BJ (cell line): ENCODE measurements at places on chromosomes 16 and 17.
A peak's percentile ranks its signal among the peaks of the same experiment; 100 is the strongest.

GRCh38 chr16:73233846-73234424 is 186.0 kb upstream of the ZFHX3 start:
- no peak for DNase-seq

- DNase-seq, result no peak
These were observed at the start of gene CD300LD for GRCh38 chr17:74592087-74592990. Gene CD300LD, minus strand, starts transcription at chr17:74592283. Its CDS starts 81 bp downstream, at chr17:74592202.

GRCh38 chr17:75457047-75457654 is 716 bp downstream of the TMEM94 start:
- DNase-seq, result no peak

DNA sequence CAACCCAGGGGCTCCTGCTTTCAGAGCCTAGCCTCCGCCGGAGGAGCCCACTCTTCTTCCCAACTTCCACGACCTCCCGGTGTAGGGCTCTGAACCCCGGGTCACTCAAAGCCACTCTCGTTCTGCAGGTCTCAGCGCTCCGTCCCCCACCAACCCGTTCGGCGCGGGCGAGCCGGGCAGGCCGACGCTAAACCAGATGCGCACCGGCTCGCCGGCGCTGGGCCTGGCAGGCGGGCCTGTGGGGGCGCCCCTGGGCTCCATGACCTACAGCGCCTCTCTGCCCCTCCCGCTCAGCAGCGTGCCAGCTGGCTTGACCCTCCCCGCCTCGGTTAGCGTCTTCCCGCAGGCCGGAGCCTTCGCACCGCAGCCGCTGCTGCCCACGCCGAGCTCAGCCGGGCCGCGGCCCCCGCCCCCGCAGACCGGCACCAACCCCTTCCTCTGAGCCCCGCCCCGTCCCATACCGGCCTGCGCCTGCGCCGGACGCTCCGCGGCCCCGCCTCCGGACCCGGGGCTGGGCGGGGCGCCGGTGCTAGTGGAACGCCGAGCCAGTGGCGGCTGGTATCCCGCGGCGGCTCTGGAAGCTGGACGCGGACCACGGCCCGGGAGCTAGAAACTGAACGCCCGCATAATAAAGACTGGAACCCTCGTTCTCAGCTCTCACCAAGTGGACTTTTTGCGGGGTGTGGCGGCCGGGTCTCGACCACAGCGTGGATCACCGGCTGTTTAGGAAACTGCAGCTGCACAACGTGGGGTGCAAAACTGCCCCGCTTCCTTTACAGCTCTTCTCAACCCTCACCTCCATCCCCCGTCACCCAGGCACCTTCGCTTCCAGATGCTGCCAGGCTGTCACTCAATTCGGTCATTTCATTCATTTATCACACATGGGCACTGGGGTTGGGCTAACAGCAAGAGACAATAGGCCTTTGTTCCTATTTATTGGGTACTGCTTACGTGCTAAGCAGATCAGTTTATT is 5.0 kb upstream of the SPATA20 start:
- DNase-seq, result peak; percentile 15

- DNase-seq, result no peak
These were observed 11.9 kb downstream of the EXOC7 start for GRCh38 chr17:76091526-76092286.

GRCh38 chr16:85640254-85640558 is 27.1 kb downstream of the GSE1 start:
- no peak for DNase-seq

- no peak for DNase-seq
These were observed 15.0 kb upstream of the KDM6B start for GRCh38 chr17:7818746-7819645.

GRCh38 chr16:73161977-73162376 is 114.0 kb upstream of the ZFHX3 start:
- DNase-seq, result no peak

DNA sequence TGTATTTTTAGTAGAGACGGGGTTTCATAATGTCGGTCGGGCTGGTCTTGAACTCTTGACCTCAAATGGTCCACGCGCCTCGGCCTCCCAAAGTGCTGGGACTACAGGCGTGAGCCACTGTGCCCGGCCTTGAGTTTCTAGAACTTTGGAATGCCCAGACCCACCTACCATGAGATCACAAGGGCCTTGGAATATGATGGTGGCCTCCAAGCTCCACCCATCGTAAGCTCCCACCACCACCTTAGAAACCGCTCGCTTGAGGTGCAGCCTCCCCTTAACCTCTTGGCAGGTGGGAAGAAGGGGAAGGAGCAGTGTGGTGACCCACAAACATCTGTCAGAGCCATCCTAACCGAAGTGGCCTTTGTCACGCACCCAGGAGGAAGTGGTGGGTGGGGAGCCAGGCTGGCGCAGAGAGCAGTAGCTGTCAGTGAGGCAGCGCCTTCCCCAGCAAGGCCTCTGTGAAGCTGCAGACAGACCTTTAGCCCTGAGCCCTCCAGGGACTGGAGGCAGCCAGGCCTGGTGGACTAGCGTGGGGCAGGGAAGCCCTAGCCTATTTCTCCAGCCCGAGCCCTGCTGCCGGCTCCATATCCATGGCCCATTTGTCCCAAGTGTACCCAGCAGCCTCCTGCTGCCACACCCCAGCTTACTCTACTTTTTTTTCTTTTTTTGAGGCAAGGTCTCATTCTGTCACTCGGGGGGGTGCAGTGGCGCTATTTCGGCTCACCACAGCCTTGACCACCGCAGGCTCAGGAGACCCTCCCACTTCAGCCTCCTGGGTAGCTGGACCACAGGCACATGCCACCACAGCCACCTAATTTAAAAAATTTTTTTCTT is 13.1 kb upstream of the SEPHS2 start:
- no peak for DNase-seq

DNA sequence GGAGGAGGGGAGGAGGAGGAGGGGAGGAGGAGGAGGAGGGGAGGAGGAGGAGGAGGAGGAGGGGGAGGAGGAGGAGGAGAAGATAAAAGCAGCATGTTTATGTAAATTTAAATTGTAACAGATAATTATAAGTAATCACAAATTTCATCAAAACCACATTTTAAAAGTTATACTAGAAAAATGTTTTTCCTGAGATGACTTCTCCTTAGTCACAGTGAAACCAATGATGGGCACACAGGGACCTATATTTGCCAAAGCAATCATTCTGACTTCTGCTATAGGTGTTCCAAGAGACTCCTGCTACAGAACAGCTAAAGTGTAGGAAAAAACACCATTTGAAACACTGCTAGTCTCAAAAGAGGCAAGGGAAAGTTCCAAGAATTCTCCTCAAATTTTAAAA is 66.4 kb downstream of the CEP95 start:
- DNase-seq, result no peak

GRCh38 chr17:41619036-41619926 is 5.1 kb downstream of the KRT17 start:
- DNase-seq, result no peak

- no peak for DNase-seq
These were observed 4.8 kb upstream of the CDK5RAP3 start for GRCh38 chr17:47966079-47966519.

DNA sequence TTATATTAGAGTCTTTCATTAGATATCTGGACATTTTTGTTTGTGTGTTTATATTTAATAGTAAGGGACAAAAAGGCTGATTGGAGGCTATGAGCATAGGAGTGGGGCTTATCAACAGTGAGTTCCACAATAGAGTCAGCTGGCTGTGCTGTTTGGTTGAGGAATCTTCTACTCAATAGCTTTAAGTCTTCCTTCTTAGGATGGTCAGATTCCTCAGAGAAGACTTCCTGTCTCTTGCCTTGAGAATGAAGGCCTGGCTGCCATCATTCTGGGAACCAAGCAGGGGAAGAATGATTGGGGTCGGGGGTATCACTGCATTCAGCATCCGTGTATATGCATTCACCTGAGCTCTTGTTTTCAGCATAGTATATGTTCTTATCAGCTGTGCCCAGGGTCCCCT is 31.9 kb upstream of the ABCC11 start:
- no peak for DNase-seq

GRCh38 chr16:53827741-53828140 is 123.8 kb downstream of the FTO start:
- no peak for DNase-seq

- no peak for DNase-seq
These were observed 208.5 kb downstream of the WWOX start for GRCh38 chr16:78307824-78308528.

- no peak for DNase-seq
These were observed 112.0 kb downstream of the LITAF start for GRCh38 chr16:11474617-11475291.

DNA sequence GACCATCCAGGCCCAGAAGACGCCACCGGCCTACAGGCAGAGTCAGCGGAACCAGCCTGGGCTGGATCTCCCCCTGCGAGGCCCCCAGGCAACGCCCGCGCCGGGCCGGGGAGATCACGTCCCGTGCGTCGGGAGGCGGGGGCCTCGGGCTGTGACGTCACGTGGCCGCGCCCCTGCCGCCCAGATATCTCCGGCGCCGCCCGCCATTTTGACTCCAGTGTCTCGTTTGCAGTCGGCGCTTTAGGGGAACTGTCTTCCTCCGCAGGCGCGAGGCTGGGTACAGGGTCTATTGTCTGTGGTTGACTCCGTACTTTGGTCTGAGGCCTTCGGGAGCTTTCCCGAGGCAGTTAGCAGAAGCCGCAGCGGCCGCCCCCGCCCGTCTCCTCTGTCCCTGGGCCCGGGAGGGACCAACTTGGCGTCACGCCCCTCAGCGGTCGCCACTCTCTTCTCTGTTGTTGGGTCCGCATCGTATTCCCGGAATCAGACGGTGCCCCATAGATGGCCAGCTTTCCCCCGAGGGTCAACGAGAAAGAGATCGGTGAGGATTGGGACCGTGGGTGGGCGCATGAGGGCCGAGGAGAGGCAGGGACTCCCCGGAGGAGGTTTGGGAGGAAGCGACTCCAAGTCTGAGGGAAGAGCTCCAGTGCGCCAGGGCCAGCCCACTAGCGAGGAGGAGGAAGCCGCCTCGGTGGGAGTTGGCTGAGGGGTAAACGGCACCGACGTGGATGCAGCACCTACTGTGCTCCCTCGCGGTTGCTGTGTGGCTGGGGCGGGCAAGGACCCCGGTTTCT is at the start of gene WSB1:
Gene WSB1 (plus strand): TSS at position 217 of the 791 bp plus-strand sequence. CDS start 282 bp downstream, at position 499.
- DNase-seq, result no peak

- no peak for DNase-seq
These were observed 41.0 kb downstream of the SLC7A5 start for GRCh38 chr16:87828071-87828906.

DNA sequence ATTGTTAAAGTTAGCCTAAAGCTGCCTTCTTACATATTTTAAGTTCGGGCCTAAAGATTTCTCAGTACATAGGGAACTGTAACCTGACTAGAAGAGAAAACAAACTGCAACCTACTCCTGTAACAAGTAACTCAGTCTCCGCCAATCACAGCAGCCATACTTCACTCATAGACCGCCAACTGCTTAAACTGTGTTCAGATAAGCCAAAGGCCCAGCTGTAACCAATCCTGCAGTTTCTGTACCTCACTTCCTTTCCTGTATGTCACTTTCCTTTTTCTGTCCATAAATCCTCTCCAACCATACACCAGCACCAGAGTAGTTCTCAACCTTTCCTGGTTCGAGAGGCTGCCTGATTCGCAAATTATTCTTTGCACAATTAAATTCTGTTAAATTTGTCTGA is 41.5 kb downstream of the GLG1 start:
- no peak for DNase-seq

DNA sequence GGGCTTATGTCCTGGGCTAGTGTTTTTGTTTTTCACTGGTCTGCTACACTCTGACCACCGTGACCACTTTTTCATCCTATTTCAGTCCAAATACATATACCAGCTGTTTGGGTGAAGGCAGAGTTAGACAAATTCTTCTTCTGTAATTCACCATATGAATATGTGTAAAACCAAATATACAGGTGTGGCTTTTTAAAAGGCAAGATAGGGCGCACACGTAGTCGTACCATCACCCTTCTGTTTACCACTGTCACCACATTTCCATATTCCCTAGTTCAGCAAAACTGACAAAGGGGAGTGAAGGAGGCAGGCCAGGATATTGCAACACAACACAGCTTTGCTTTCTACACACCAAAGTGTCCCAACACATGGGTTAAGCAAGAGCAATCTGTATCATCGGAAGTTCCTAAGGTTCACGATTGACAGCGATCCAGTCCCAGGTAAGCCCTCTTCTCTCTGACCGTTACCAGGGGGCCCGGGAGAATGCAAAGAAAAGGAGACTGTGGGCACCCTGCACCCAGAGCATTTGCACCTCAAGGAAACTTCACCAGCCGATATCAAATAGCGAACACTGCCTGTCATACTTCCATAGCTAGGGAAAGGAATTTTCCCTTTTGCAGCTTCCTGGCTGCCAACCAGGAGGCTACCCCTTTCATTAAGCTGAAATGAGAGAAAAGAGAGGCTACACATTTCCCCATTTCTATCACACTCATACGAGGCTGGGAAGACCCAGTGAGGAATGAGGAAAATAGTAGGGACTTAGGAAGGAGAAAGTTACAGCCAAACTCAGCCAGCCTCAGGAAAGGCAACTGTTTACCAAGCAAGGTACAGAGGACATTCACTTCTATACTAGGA is 23.1 kb downstream of the CREBBP start:
- no peak for DNase-seq

- no peak for DNase-seq
These were observed 65.1 kb upstream of the TOX3 start for GRCh38 chr16:52611817-52612673.

DNA sequence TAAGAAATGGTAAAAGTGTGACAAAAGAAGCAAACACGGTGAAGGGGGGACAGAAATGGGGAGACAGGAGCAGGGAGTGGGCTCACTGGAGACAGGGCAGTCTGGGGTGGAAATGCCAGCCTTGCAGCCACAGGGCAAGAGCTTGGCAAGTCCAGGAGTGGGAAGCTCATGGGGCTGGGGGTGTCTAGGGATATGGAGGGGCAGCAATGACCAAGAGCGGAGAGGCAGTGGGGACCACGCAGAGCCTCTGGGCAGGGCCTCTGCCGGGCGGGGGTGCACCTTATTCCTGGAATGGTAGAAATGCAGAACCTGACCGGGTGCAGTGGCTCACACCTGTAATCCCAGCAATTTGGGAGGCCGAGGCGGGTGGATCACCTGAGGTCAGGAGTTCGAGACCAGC is 12.6 kb downstream of the SLC5A10 start:
- DNase-seq, result no peak

DNA sequence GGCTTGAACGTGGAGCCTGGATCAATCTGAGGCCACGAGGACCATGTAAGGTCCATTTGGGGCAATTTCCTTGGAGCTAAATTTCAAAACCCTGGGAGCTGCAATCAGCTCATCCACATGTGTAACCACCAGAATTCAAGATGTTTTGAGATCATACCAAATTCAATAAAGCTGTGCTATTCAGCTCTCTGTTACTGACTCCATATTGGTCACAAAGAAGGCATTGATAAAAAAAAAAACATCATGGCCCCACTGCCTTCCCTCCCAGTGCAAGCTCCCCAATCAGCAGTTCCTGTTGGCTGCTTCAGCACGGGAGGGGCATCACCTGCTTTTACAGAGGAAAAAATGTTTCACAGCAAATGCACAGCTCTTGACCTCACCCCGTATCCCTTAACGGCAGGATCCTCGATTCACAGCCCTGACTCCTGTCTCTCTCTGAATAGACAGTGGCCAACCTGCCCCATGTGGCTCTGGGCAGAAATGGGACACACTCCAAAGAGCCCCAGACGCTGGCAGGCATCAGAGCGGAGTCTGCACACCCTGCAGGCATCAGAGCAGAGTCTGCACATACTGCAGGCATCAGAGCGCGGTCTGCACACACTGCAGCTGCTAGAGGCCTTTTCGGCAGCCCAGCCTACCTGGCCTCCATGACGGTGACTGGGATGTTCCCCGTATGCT is 37.1 kb downstream of the FANCA start:
- DNase-seq, result no peak
